CD4-positive, CD25-positive, alpha-beta regulatory T cell (primary cell): ENCODE measurements at places on chromosomes 13 and 19.
A peak's percentile ranks its signal among the peaks of the same experiment; 100 is the strongest.

- DNase-seq, result no peak
Measured at GRCh38 chr19:42246922-42247639, 4.7 kb upstream of the GSK3A start.

DNA sequence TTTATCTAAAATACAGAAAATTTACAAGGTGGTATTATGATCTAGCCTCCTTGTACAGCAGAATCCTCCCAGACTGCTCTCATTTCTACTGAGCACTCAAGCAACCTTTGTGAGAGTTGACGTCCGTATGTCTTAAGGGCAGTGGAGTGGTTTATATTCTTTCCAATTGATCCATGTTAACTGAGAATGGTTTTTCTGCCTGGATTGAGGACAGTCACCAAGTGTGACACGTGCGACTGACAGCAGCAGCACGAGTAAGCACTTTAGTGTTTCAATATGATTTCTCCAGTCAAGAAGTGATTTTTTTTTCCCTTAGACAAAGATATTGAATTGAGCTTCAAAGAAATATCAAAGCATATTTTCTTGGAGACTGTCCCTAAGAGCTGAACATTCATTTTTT is 901.7 kb downstream of the PCDH9 start:
- no peak for DNase-seq

- no peak for DNase-seq
Measured at GRCh38 chr13:108948251-108948671, 318.9 kb downstream of the MYO16 start.

- no peak for DNase-seq
Measured at GRCh38 chr13:30724778-30725177, 10.6 kb upstream of the ALOX5AP start.

DNA sequence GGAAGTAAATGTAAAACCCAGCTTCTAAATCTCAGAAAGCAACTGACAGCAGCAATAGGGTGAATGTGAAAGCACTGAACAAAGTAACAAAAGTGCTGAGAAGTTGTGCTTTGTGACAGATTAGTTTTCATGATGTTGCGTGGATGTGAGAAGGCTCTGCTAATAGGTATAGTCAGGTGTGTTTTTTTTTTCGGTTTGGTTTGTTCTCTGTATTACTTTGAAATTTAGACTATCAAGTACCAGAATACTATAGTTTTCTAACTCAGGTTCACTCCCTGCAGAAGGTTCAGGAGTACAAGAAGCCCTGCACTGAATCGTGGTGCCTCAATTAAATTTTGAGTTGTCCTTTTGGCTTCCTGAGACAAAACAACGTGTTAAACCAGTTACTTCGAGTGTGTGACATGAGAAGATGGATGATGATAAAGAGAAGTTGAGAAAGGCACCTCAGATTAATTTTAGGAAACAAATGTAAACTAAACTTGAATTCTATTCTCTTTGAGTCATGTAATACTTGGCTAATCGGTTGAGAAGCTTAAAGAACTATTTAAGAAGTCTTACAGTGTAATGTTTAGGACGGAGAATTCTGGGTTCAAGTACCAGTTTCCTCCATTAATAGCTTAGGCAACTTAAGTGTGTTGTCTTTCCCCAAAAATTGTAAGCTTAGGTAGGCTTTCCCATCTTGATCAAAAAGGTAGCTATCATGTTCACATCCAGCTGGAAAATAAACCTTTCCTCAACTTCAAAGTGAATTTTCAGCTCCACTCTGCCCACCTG is 10.3 kb downstream of the MIR17HG start:
- no peak for DNase-seq

DNA sequence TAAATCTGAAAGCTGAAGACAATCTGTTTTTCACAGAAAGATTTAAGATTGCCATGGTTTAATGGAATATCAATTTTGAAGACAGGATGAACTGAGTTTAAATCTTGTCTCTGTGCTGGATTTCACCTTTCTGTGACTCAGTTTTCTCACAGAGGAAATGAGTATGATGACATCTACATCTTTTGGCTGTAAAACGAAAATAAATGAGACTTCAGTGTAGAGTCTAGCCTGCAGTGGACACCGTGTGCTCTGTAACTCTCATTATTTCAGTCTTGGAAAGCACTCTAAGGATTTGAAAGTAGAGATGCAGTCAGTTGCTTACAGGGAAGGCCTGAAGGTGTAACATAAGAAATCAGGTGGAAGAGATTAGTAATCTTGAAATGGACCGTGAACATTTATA is 150.4 kb downstream of the NALCN start:
- no peak for DNase-seq

- DNase-seq, result no peak
Measured at GRCh38 chr13:106369091-106369490, 166.4 kb downstream of the EFNB2 start.

- no peak for DNase-seq
Measured at GRCh38 chr19:16061943-16062342, 14.4 kb upstream of the TPM4 start.

DNA sequence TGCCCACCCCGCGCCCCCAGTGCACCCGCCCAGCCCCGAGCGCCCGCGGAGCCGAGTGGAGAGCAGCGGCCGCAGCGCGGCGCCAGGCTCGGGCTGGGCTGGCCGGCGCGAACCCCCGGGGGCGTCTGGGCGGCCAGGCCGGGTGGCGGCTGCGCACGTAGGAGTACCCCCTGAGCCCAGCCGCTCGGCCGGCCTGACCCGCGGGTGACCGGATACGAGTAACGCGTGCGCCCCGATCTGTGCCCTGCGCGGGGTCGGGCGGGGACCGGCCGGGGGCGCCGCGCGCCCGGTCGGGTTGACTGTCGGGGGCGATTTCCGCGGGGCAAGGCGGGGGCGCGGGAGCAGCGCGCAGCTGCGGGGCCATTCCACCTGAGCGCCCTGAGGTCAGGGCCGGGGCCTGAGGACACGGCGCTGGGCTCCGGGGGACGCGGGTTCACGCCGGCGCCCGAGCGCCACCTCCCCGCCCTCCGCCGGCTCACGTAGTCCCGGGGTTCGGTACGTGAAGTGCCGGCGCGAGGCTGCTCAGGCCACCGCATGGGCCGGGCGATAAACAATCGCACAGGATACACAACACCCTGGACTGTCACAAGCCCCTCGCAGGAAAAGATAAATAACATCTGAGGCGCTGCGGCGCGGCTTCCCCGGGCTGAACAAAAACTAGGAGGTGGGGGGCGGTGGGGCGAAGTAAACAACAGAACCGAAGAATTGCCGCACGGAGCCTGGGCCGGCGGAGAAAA is 37.6 kb upstream of the FLT1 start:
- no peak for DNase-seq

- DNase-seq, result no peak
Measured at GRCh38 chr19:17865364-17866311, 5.9 kb downstream of the RPL18A start.

GRCh38 chr13:103883698-103884097 is 817.5 kb upstream of the SLC10A2 start:
- DNase-seq, result no peak

DNA sequence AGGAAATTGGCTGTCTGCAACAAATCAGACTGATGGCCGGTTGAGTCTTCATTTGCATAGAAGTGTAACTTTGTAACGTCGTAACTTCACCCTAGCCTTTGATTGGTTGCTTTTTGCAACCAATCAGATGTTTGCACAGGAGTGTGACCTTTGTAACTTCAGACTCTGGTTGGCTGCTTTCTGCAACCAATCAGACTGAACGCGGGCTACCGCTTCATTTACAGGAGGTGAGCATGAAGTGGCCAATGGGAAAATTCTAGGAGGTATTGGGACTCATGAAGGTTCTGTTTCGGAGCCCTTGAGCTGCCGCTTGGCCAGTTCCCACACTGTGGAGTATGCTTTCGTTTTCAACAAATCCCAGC is 441 bp upstream of the ZNF559 start:
- no peak for DNase-seq

DNA sequence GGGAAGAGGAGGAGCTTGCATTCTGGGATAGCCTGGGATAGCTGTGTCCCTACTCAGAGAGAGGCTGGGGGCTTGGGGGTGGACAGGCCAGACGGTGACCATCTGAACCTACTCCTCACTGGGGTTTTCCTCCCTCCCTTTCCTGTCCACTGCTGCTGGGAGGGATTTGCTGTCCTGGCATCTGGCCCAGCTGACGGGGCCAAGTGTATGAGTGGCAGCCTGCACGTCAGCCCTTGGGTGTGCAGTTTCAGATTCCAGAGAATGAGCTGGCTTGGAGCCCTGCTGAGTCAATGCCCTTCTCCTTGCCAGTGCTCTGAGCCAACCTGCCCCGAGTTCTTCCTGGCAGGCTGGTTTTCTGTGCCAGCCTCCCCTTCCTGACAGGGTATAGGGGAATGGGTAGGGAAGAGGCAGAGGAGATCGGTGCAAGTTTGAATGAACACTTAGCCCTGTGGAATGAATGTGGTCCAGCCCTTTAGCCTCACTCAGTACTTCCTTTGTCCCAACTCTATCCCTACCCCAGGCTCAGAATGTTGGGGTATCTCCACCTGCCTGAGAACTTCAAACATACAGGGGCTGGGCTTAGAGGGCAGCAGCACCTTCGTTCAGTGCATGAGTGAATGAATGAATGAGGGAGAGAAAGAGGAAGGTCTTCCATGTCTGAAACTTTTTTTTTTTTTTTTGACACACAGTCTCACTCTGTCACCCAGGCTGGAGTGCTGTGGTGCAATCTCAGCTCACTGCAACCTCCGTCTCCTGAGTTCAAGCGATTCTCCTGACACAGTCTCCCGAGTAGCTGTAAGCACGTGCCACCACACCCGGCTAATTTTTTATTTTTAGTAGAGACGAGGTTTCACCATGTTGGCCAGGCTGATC is 1.8 kb upstream of the ANGPTL4 start:
- DNase-seq, result no peak

DNA sequence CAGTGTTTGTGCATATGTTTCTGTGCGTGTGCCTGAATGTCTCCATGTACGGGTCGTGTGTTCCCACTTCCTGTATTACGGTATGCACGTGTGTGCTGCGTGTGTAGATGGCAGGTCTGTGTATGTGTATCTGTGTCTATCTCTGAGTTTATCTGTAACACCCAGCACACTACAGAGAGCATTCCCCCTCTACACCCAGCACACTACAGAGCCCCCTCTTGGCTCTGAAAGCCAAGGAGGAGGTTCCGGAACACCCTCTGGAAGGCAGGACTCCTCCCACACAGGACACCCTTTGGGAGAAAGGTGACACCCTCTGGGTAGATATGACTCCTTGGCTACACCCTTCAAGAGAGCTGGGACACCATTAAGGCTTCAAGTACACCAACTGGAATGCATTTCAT is 2.1 kb upstream of the ERFL start:
- no peak for DNase-seq

- DNase-seq, result peak; percentile 35
Measured at GRCh38 chr19:40143612-40144011, 47.6 kb upstream of the MAP3K10 start.

DNA sequence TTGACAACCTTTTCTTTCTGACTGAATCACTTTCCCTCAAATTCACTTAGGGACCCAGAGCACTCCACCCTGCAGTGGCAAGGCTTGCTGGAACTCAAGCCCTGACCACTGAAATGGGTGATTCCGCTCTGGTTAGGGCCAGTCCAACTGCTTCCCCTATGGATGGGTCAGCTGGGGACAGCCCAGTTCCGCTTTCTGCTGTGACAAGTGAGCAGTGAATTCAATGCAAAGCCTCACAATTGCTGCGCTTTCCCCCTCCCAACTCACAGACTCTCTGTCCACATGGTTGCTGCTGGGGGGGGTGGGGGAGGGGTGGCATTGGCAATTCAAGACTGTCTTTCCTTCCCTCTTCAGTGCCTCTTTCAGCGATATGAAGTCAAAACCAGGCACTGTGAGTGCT is 18.7 kb downstream of the CD70 start:
- no peak for DNase-seq

DNA sequence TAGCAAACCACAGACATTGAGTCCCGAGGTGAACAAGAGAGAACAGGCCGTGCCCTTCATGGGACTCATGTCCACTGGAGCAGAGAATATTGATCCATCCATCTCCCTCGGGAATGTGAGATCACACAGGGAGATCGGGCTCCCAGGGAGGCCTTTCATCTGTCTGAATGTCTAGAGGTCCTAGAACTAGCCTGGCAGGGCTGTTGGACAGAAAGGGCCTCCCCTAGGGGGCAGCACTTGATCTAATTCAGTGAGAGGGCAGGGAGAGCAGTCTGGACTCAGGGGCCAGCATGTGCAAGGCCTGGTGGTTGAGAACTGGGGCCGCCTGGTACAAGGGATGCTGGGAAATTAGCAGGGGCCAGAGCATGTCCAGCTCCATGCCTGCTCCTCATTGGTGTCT is 4.3 kb downstream of the RUVBL2 start:
- DNase-seq, result no peak

GRCh38 chr13:91813253-91813652 is 414.8 kb downstream of the GPC5 start:
- no peak for DNase-seq

GRCh38 chr13:19345916-19346422 is 164.3 kb upstream of the TUBA3C start:
- no peak for DNase-seq

DNA sequence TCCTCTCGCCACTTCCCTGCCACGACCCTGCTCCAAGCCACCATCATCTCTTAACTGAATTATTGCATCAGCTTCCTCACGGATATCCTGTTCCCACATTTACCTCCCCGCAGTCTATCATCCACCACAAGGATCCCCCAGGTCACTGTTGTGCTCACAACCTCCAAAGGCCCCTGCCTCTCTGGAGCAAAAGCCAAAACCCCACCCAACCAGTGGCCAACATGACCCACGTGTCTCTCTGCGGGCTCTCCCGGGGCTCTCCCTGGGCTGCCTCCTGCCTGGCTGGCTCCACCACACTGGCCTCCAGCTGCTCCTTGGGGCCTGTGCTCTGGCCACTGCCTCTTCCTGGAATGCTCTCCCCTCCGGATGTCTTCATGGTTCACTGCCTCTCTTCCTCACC is 809.3 kb downstream of the UQCRFS1 start:
- DNase-seq, result no peak

GRCh38 chr13:75881109-75881775 is 245.1 kb downstream of the LMO7 start:
- no peak for DNase-seq

- DNase-seq, result peak; percentile 71
Measured at GRCh38 chr13:29771247-29771646, 79.2 kb downstream of the UBL3 start.

- DNase-seq, result no peak
Measured at GRCh38 chr19:35908973-35909683, 1.0 kb upstream of the TYROBP start.

DNA sequence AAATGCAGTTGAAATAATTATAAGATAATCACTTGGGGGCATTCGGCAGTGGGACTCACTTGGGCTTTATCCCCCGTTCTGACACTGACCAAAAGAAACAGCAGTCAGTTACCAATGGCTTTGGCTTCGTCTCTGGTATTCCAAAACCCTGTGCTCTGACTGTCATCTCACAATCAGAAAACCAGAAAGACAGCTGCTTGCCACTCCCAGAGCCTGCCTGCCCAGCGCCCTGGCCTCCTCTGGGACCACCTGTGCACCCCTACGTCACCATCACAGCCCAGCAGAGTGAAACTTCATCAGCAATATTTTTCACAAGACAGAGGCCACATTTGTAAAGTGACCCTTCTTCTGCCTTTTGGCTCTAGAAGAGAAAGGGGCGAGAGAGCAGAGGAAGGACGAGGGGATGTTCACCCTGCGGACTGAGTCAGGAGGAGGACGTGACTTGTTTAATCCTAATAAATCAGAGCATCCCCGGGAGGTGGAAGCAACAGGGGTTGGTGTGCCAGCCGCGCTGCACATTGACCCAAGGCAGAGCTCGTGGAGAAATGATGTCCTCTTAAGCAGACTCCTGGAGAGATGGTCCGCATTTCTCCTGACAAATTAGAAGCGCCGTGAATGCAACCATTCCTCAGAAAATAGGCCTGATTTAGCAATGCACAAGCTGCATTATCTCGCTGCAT is 397.8 kb upstream of the ZNF507 start:
- no peak for DNase-seq
